ENCODE measurements at places on chromosomes 2 and 18.
A peak's percentile ranks its signal among the peaks of the same experiment; 100 is the strongest.

DNA sequence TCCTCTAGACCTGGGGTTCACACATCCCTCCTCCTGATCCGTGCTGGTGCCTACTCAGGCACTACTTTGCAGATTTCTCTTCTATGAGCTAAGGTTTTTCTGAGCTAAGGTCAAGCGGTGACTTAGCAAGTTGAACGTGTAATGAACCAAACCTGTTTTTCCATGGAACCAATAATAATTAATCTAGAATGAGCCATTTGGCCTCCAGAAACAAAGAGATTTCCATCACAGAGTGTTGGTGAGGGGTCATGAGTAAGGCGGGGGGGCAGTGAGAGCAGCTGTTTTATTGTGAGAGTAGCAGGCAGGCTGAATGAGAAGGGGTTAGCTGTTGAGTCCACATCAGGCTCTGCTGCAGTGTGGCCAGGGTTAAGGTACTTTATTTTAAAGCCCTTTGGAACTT is 112.0 kb upstream of the FOSL2 start:
- DNase-seq: no peak

DNA sequence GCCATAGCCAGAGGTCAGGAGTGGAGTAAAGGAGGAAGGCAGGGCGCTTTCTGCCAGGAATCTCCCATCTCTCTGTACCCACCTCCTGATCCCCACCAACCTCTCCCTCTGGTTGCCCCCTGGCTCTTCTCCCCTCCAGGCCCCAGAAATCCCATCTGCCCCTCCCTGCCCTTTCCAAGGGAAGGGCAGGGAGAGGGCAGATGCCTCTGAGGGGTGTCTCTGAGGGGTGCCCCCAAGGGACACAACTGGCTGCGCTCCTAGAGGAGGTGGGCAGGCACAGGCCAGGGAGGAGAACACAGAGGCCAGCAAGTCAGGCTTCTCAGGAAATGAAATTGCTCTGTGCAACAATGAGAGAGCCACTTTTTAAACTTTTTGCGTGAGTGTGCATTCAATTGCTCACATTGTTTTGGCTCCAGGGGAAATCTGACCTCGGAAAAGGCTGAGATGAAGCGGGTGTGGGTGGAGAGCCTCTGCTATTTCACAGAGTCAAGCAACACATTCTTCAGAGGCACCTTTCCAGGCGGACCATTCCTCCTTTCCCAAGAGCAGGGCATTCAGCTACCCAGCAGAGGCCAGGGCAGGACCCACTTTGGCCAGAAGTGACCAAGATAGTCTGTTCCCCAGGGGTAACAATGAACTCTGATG is 125.5 kb downstream of the SMAD7 start:
- no peak for DNase-seq

- DNase-seq: no peak
Measured at GRCh38 chr2:191565647-191566198, 112.2 kb upstream of the NABP1 start.

DNA sequence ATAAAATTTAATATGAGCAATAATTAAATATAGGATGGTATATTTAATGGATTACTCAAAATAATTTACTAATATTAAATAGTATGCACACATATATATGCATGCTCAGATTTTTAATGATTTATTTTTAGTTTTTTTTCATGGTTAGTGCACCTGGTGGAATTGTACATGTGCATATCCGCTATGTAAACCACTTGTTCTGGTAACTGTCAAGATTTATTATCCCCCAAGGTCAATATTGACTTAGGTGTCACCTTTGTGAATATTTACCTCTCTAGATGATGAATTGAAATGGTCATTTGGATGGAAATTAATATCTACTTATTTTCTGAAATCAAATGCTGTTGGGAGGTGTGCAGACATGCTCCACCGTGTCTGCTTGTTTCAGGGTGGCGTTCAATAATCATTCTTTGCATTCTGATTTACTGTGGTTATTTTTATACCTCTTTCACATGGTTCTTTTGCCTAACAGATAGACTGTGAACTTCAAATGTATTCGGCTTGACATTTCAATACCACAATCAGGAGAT is 14.7 kb downstream of the CNTNAP5 start:
- DNase-seq: no peak

- no peak for DNase-seq
Measured at GRCh38 chr2:65264821-65265670, 37.4 kb downstream of the ACTR2 start.

DNA sequence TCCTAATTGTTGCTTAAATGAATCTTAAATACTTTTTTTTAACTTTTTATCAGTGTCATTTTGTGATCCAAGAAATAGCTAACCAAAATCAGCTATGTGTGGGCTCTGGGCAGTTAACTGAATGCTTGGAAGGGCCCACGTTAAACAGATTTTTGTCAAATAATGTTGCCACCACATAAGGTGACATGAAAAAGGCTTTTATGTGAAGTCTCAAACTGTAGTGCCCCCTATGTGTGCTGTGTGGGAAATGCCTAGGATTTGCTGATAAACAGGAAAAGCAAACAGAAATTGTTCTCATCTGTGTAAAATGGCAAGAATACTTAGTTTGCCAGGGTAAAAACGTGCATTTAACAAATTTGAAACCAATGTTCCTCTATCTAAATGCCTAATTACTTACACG is 242.2 kb downstream of the ZNF516 start:
- no peak for DNase-seq

DNA sequence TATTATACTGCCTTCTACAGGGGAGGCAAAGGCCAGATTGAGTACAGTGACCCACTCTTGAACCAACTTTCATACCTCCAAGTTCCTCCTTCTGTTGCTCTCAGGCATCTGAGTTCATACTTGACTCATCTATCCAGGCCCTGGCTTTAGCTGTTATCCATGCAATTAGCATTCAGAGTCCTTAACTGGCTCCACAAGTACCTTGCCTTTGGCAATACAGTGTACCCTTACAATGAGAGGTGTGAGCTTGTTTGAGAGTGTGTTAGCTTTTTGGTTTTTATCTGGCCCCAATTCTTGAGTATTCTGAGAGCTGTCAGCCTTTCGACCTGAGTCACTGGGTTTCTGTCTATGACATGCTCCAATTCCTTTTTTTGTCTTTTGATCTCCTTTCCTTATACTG is 60.2 kb downstream of the EHD3 start:
- DNase-seq: no peak

DNA sequence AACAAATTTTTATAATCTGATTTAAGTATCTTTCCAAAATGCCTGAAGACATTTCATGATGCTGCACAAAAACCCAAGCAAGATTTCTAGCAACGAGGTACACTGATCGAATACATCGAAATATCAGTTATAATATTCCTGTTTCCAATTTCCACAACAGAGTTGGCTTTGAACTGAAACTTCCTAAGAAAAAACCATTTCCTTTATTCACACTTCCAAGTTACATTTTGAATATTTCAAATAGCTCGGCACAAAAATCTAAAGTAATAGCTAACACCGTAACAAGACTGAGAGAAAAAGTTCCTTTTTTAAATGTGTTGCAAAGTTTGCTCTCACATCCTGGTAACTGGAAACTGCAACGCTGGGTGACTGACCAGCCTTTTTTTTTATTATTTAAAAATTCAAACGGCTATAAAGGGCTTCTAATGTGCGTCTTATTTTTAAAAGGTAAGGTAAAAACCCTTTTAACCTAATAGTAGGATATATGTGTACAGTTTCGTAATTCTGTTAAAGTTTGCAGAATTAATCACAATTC is 1.7 kb downstream of the HNRNPLL start:
- no peak for DNase-seq

DNA sequence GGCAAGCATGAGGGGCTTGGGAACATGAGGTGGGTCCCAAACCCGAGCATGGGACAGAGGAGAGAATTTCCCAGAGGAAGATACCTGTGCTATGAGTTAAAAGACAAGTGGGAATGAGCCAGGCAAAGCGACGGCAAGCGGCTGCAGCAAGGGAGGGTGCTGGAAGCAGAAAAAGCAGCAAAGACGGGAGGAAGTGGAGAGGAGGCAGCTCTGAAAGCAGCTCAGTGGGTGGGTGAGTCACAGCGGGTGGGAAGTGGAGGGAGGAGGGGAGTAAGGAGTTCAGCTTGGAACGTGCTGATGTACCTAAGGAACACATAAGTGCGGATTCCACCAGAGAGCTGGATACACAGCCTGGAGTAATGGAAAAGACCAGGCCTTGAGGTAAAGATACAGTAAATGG is 41.4 kb downstream of the THUMPD2 start:
- DNase-seq: no peak

DNA sequence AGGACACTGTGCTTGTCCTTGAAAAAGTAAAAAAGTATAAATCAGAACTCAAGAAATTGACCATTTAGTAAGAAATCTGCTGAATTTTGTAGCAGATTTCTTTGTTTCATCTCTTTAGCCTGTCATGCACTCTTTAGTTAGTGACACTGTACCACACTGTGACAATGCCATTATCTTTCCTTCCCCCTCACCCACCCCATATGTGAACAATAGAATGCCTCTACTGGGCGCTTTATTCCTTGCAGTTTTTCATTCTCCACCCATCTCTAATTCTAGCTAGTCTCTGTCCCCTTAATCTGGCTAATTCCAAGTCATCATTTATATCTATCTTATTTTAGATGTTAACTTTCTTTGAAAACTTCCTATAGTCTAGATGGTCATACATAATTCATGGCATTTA is 241.0 kb downstream of the LRP1B start:
- no peak for DNase-seq

- DNase-seq: no peak
Measured at GRCh38 chr18:4242431-4243161, 212.5 kb downstream of the DLGAP1 start.

GRCh38 chr2:23397478-23397877 is 12.5 kb downstream of the KLHL29 start:
- no peak for DNase-seq

DNA sequence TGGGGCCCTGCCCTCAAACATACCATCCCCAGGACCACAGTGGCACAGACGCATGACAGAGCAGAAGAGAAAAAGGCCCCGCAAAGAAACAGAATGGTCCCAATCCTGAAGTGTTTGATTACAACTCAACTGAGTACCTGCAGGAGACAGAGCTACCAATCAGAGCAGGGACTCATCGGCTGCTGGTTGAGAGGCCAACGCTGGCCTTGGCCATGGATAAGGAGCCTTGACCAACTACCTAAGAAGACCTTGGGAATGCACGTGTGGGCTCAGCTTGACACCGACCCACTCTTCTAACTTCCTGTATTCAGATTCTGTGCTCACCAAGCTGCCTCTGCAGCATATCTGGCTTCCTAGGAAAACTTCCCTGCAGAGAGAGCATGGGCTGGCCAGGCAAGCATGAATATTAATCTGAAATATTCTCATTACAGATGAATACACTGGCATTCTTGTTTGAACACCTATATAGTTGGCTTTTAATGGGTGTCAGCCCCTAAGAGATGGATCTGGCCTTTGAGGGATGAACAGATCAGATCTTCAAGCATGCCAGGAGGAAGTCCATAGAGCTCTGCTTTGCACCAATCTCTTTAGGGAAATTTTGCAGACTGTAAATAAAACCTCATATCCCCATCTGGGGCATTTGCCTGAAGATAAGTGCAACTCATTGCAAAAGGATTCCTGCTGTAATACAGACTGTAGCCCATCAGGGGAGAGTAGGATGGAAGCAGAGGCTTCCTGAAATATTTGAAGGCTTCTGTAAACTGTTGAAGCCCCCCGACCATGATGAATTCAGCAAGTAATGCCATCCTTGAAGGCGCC is 135.4 kb downstream of the BCL2 start:
- no peak for DNase-seq

DNA sequence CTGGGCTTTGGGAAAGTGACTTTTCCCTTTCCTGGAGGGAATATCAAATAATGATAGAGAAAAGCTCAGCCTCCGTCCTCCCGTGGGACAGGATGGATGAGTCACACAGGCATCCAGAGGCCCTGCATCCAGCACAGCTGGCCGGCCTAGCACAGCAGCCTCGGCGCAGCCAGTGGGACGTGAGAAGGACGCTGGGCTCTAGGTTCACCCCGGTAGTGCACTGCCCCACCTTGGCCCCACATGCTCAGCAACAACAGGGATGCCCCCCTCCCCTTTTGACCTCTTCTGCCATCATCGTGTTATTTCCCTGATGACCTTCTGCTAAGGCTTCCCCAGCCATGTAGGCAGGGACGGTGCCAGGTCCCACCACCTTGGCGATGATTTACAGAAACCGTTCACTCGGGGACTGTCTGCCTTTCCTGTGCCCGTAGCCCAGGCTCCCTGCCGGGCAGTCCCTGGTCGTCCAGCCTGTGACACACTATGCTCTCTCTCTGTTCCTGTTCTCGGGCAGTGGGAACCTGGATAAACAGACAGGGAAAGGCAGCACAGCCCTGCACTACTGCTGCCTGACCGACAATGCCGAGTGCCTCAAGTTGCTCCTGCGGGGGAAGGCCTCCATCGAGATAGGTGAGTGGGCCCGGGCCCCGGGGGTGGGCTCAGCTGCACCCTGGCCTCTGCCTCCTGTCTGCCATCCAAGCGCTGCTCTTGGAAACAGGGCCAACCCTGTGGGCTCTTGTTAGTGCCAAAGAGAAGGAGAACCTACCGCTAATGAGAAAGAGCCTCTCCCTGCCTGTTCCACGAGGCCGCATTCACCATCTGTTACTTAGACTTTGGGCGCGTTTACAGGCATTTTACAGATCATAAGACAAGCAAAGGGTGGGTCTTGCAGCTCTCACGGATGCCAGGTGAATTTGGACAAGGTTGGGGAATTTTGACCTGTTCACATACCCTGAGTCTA is 44.6 kb downstream of the ITGB1BP1 start:
- no peak for DNase-seq

DNA sequence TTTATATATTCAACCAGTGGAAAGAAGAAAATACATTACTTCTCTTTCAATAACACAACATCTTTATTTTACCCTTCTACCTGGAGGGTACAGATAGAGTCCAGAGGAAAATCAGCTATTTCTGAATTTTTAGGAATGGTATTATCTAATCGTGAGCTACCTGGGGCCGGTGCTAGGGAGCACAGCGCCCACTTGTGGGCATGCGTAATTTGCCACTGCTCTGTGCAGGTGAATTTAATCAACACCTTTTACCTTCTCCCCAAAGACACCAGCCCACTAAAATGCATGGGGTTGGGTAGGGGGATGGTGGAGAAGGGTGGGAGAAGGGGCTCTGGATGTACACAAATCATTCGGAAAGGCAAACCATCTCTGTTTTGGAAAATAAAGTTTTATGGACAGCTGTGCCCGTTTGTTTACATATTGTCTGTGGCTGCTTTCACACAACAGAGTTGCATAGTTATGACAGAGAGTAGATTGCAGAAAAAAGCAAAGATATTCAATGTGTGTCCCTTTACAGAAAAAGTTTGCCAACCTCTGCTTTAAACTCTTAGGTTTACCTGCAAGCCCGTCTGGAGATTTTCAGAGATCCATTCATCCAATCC is 51.5 kb upstream of the DCC start:
- DNase-seq: peak; percentile 20

- no peak for DNase-seq
Measured at GRCh38 chr2:96775160-96775559, 14.5 kb downstream of the CNNM4 start.

GRCh38 chr2:68302281-68302875 is 17.4 kb downstream of the CNRIP1 start:
- no peak for DNase-seq
